Stimulated activated CD4-positive, alpha-beta T cell treated with anti-CD3 and anti-CD28 coated beads, Interleukin-15, amount 100 ng/mL, for 1 hour (primary cell): ENCODE measurements at places on chromosomes 11 and 22.

GRCh38 chr22:48076008-48076407, 1313.6 kb downstream of the TBC1D22A start:
- no peak for DNase-seq

DNA sequence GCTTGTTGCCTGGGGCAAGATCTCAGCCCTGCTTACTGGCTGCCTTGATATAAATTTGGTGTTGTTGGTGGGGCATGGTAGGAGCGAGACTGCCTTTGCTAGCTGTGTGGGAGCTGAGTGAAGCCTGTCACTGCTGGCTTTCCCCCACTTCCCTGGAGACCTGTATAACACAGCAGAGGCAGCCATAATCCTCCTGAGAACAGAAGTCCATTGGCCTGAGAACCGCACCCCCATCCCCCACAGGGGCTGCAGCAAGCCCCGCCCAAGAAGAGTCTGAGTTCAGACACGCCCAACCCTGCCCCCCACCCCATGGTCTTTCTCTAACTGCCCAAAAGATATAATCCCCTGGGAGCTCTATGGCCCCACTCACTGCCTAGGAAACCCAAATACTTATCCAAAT, 39.2 kb upstream of the ARHGAP42 start:
- no peak for DNase-seq

DNA sequence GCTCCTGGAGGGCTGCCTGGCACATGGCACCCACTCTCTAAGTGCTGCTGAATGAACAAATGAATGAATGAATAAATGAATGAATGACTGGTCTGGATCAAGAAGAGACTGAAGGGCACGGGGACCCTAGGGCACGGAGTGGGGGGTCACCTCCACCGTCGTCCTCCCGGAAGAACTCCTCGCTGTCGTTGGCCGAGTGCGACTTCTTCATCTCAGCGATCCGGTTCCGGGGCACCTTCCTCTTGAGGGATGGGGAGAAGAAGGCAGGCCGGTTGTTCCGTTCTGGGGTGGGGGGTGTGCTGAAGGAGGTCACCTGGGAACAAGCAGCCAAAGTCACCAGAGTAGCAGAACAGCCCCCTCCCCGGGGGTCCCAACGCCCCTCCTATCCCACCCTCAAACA, 36.0 kb downstream of the NUP50 start:
- no peak for DNase-seq

DNA sequence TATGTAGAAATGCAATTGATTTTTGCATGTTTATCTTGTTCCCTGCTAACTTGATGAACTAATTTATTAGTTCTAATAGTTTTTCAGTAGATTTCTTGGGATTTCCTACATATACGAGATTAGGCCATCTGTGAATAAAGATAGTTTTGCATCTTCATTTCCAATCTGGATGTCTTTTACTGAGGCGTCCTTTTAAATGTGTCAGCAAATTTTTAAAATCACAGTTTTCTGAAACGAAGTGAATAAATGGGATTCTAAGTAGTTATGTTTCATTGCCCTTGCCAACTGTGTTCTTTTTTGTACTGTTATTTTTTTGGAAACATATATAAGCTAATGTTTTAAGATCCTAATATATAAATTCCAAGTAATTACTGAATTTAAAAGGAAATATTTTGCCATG, 50.0 kb downstream of the CYP2R1 start:
- no peak for DNase-seq

- no peak for DNase-seq
Measured at GRCh38 chr22:48794906-48795305, 1032.8 kb downstream of the BRD1 start.

DNA sequence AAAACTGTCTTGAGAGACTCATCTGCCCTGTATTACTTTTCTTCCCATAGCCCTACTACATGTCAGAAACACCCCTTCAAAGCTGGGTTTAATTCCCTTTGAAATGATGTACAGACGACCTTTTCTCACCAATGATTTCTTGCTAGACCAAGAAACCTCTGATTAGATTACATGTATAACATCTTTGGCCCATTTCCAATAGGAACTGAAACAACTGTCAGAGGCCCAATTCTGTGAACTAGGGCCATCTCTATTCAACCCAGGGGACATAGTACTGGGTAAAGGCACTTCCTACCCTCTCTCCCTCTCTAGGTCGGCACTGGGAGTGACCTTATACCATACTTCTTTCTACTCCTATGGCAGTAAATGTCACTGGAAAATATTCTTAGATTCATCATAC, 19.4 kb downstream of the NPAT start:
- DNase-seq = no peak

GRCh38 chr11:35614939-35615569, 3.2 kb upstream of the FJX1 start:
- no peak for DNase-seq

DNA sequence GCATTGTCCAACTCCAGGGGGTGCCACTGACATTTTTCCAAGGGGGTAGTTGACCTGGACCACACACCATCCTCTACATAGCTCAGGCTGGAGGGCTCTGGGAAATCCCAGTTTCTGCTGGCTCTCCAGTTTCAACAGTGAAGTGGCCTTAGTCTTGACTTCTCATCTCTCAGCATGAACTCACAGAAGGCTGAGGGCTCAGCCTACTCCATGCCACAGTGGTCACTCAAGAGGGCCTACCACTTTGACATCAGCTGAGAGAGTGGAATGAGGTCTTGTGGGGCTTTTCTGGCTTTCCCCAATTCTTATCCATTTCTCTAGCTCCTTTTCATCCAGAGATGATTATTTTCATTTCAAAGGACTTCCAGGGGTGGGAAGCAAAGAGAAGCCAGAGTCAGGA, 7.4 kb downstream of the HTR3A start:
- DNase-seq = no peak

GRCh38 chr11:129322941-129323340, 52.7 kb upstream of the BARX2 start:
- DNase-seq = no peak

DNA sequence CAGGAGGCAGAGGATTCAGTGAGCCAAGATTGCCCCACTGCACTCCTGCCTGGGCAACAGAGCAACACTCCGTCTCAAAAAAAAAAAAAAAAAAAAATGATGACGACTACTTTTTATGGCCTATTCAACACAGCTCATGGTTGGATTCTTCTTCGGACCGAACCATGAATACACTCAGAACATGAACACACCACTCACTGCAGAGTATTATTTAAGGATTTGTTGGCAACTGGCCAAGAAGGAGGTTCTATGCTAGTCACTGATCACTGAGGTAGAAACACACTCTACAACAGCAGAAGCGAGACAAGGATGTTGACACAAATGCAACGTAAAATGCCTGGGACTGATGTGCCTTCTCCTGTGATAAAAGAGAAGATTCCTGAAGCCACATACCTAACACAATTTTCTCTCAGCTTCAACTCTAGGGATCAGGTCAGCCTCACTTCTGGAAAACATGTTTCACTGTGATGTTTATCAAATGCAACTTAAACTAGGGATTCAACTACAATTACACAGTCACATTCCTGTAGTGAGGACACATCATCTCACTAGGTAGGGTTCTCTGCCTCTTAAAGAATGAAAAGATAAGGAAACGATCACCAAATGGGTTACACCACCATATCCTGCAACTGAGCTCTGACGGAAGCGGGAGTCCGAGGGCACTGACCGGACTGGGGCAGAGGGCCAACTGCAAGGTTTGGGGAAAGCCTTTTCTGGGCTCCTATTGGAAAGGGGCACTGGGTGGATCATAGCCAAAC, 82.5 kb downstream of the SGSM3 start:
- no peak for DNase-seq

- no peak for DNase-seq
Measured at GRCh38 chr11:34067383-34068065, 16.0 kb downstream of the CAPRIN1 start.

DNA sequence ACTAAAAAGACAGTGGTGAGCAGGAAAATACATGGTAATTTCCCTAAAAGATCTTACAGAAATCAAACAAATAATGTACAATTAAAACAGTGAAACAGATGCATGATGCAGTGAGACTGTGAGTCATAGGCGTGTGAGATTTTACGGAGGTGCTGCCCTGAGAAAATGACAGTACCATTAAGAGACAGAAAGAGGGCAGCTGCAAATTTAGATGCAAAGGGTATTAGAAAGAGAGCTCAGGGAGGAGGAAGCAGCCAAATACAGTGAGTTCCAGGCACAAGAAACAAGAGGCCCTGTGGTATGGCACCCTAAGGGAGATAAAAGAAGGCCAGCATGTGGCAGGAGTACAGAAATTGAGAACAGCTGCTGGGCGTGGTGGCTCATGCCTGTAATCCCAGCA, 88.5 kb upstream of the FIBIN start:
- DNase-seq = no peak

DNA sequence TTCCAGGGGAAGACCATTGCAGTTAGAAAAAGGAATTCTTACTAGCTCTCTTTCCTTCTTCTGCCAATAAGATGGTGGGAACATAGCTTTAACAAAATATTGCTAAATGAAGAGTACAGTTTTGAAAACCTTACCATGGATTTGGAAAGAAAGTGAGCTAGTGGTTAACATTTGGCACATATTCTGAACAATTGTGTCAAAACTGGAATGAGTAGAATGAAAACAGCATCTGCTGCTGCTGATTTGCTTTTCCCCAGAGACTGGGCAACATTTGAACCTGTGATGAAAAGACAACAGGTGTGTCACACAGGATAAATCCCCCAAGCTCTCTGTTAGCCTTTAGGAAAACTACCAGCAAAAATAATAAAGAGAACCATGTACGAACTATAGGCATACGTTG, 761.4 kb downstream of the KCNA4 start:
- no peak for DNase-seq

- DNase-seq = no peak
Measured at GRCh38 chr11:114482114-114482513, 42.8 kb downstream of the REXO2 start.

- no peak for DNase-seq
Measured at GRCh38 chr11:17714356-17714854, 5.0 kb upstream of the MYOD1 start.

GRCh38 chr11:33443684-33444083, 186.5 kb downstream of the HIPK3 start:
- no peak for DNase-seq

- DNase-seq = no peak
Measured at GRCh38 chr11:45182902-45183301, 36.5 kb downstream of the PRDM11 start.

GRCh38 chr22:39536711-39537110, 4.2 kb upstream of the RPS19BP1 start:
- DNase-seq = no peak

- no peak for DNase-seq
Measured at GRCh38 chr22:42222140-42222539, 48.3 kb downstream of the TCF20 start.

- DNase-seq = no peak
Measured at GRCh38 chr11:109791337-109791736, 301.9 kb upstream of the ZC3H12C start.

DNA sequence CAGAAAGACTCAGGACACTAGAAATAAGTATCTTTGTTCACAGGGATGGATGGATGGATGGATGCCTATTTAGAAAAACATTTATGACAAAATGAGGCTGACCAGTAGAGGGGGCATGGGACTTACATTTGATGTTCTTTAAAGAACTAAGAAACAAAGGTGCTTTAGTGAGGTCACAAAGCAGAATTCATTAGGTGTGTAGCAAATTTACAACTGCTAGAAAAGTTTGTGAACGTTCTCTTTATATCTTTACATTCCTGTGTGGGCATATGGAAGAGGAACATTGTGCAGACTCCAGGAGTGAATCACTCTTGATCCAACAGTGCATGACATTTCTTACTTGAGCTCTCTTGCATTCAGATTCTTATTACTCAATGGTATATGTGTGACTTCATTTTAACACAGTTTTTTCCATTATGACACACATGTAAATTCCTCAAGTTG, 15.8 kb upstream of the SIK2 start:
- DNase-seq = no peak

GRCh38 chr11:97746818-97747217, 1273.9 kb upstream of the CNTN5 start:
- no peak for DNase-seq

DNA sequence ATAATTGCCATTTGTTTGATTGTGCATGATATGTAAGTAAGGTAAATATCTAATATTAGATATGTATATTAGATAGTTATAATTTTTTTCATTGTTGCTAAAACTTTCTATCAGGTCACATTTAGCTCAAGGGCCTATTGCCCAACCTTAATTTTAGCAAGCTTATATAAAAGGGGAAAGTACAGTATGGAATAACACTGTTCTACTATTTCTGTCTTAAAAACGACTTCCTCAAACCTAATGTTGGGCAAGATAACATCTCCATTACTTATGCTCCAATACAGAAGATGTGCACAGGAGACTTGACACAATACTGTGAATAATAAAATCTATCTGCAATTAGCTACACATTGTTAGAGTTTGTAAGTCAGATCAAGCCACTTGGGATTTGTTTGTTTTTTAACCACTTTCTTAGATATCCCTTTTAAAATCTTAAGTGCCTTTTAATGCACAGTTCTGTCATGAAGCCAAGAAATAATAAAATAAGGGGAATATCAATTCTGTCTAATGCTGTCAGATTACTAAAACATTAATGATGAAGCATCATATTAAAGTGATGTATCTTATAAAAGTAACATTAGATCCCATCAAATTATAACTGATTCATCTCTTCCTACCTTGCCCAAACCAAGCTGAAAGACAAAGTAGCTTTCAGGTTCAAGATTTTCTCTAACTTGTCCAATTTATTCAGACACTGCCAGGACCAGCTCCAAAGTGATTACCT, 98.1 kb downstream of the SIK3 start:
- DNase-seq = no peak

DNA sequence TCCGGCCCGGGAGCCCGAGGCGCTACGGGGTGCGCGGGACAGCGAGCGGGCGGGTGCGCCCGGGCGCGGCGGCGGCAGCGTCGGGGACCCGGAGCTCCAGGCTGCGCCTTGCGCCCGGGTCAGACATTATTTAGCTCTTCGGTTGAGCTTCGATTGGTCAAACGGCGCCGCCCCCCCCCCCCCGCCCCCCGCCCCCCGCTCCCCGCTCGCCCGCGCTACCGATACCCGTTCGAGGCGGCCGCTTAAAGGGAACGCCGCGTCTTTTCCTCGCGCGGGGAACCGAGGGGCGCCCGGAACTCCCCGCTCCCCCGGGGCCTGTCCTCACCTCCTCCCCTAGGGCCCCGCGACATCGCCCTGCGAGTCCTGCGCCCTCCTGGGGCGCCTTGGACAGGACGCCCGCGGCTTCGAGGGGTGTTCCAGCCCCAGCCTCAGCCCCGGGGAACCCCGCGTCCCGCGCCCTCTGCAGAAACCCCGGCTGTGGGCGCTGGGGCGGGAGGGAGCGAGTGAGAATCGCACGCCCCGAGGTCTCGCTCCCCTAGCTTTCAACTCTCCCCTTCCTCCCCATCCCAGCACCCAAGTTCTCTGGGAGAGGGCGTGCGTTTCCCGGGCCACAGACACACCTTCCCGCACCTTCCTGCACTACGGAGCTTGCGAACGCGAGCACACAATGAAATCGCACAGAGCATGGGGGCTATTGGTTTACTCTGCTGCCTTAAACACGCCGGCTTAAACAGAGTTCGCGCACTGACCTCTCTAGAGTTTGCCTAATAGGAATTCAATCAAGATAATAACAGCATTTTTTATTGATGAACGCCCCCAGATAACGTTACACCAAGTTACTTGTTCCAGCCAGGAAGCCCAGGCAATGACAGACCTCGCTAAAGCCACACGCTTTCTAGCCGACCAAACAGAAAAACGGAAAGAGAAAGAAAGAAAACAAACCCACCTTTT, at the start of gene BDNF:
Gene BDNF (minus strand): TSS at position 105 of the 951 bp plus-strand sequence. CDS start 41,891 bp downstream, outside the sequence.
- no peak for DNase-seq
